Karpas-422 (cell line): ENCODE measurements at places on chromosomes 4 and X.

DNA sequence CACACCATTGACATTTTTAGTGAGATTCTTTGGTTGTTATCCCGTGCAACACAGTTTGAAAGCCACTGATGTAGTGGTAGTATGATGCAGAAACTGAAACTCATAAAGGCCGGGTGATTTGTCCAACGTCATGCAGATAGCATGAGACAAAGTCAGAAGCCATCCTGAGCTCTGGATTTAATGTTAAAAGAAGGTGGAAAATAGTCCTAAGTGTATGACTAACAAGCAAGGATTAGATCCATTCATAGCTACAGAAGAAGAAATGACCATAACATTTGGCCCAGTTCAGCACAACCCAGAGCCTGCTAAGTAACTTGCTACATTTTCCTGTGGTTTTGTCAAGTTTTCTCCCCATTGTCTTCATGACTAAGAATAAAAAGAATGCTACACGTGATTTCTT, 142.4 kb downstream of the AMELX start:
- H3K4me3 ChIP-seq: no peak overlapping the region
- no peaks in the 10 kb centered on the region for H3K36me3 ChIP-seq
- no peak overlapping the region for H3K27ac ChIP-seq
- H3K27me3 ChIP-seq: no peaks in the 10 kb centered on the region; the same call in 1 of the 2 replicates
- H3K4me1 ChIP-seq: no peaks in the 10 kb centered on the region

DNA sequence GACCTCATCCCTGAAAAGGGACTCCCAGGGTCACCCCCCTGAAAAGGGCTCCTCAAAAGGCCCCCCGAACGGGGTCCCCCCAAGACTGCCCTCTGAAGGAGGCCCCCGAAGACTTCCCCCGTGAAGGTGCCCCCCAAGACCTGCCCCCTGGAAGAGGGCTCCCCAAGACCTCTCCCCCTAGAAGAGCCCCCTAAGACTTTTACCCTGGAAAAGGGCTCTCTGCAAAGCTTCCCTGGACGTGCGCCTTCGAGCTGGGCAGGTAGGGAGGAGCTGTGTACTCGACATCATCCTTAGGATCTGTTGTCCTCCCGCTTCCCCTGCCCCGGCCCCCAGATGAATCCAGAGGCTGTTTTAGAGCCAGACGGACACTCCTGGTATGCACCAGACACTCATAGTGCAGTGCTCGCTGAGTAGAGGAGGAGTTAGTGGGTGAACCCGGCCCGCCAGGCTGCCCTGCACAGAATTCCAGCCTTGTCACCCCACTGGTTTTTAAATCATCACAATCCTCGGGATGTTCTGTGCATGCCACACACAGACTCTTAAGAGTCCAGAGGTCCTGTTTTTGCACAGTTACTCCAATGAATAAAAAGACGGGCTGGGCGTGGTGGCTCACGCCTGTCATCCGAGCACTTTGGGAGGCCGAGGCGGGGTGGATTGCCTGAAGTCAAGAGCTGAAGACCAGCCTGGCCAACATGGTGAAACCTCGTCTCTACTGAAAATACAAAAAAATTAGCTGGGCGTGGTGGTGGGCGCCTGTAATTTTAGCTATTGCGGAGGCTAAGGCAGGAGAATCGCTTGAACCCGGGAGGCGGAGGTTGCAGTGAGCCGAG, 5.7 kb upstream of the SLC25A6 start:
- H3K27me3 ChIP-seq: no peaks in the 10 kb centered on the region
- no peak overlapping the region for H3K4me3 ChIP-seq
- peaks cover 20% of the 10 kb centered on the region for H3K36me3 ChIP-seq
- H3K4me1 ChIP-seq: peaks cover 23% of the 10 kb centered on the region
- no peak for DNase-seq
- no peak overlapping the region for H3K27ac ChIP-seq

- H3K4me3 ChIP-seq: no peak overlapping the region
- peaks cover 6% of the 10 kb centered on the region for H3K4me1 ChIP-seq
- no peaks in the 10 kb centered on the region for H3K27me3 ChIP-seq
- no peak for DNase-seq
- H3K36me3 ChIP-seq: no peaks in the 10 kb centered on the region
- H3K27ac ChIP-seq: no peak overlapping the region
Observed at GRCh38 chr4:73006286-73006990, 63.1 kb downstream of the COX18 start.

DNA sequence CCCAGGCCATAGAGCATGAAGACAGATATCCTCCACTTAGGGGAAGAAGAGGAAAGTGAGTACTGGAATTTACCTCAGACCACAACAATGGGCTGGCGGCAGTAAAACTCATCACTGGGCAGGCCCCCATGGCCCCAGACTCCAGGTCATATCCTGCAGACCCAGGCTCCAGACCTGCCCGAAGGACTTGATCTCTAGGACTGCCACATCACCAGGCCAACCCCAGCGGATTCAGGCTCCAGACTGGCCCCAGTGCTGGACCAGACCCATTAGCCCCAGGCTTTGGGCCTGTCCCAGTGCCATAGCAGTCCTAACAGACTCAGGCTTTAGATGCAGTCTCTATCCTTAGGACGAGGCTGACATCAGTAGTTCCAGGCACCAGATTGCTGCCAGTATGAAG, 190.6 kb downstream of the DLG3 start:
- H3K4me1 ChIP-seq: no peaks in the 10 kb centered on the region
- H3K27ac ChIP-seq: no peak overlapping the region
- DNase-seq: no peak

- H3K4me1 ChIP-seq: no peaks in the 10 kb centered on the region
- no peak overlapping the region for H3K4me3 ChIP-seq
- DNase-seq: no peak
Observed at GRCh38 chr4:182453830-182454229, 210.6 kb downstream of the TENM3 start.
